Stimulated activated naive CD8-positive, alpha-beta T cell treated with anti-CD3 and anti-CD28 coated beads, Interleukin-15, Interleukin-2, amounts not matched to agents 100 U/mL and 50 U/mL, for 24 hours (primary cell): ENCODE measurements at places on chromosomes 3 and 15.

- no peak for DNase-seq
Measured at GRCh38 chr3:68996356-68996995, 17.0 kb downstream of the EOGT start.

DNA sequence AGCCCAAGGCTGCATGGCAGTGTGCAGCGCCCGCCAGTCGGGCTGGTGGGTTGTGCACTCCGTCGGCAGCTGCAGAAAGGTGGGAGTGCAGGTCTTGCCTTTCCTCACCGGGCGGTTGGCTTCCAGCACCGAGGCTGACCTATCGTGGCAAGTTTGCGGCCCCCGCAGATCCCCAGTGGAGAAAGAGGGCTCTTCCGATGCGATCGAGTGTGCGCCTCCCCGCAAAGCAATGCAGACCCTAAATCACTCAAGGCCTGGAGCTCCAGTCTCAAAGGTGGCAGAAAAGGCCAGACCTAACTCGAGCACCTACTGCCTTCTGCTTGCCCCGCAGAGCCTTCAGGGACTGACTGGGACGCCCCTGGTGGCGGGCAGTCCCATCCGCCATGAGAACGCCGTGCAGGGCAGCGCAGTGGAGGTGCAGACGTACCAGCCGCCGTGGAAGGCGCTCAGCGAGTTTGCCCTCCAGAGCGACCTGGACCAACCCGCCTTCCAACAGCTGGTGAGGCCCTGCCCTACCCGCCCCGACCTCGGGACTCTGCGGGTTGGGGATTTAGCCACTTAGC is 4.3 kb downstream of the ISL2 start:
- DNase-seq: peak; percentile 66

DNA sequence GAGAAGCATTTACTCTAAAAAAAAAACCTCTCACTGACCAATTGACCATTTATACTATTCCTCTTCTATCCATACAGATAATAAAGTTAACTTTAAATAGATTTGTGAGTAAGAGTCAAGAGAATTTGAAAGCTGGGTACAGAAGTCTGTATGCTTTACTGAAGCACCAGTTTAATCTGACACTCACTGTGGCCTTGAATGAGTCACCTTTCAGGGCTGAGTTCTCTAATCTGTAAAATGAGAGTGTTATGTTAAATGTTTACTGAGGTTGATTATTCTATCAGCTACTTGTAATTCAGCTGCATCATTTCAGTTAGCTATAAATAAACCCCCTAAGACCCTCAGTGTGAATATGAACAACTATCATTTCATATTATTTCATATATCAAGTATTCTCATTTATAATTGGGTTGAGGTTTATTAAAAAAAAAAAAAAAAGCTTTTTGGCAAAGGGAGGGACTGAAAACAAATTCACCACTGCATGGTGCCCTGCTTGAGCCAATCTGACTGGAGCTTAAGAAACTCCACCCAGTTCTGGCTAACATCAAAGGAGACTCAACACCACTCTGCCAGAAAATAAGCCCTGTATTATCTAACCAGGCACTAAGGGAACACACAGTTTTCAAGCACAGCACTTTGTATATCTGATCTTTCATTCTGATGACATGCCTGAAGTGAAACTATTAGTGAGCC is 2.8 kb downstream of the MAP4 start:
- DNase-seq: no peak

- DNase-seq: no peak
Measured at GRCh38 chr3:175163686-175164085, 304.6 kb downstream of the NAALADL2 start.

GRCh38 chr15:36177590-36178302 is 401.7 kb upstream of the CDIN1 start:
- DNase-seq: no peak

- no peak for DNase-seq
Measured at GRCh38 chr3:145266368-145266767, 894.6 kb downstream of the PLOD2 start.

DNA sequence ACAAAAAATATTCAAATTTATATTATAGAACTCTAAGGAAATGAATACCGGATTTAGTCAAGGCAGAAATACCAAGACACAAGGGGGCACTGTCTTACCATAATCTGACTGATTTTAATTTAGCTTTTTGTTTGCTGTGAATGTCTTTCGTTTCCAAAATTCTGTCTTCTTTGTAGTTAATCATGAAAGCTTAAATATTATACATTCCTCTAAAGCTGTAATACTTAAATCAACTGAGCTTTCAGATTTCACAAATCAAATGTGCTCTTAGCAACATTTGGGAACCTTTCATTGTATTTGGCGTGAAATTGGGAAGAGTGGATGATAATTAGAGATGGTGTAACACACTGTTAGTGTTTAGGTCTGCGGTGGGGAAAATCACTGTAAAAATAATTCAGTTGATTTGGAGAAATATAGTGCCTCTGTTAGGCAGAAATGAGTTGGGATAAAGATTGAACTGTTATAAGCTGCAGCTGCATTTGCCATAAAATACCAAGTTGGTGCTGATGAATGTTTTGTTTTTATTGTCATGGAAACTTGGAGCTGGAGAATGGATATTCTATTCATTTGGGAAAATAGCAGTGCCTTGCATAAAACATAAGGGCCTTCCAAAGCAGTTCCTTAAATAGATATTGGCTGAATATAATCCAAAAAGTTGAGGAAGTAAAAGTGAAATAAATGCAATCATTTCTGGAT is 228.2 kb downstream of the TCF12 start:
- DNase-seq: no peak

GRCh38 chr3:6079561-6080179 is 781.2 kb upstream of the GRM7 start:
- DNase-seq: no peak

- no peak for DNase-seq
Measured at GRCh38 chr3:109921509-109921908, 584.2 kb upstream of the DPPA4 start.

DNA sequence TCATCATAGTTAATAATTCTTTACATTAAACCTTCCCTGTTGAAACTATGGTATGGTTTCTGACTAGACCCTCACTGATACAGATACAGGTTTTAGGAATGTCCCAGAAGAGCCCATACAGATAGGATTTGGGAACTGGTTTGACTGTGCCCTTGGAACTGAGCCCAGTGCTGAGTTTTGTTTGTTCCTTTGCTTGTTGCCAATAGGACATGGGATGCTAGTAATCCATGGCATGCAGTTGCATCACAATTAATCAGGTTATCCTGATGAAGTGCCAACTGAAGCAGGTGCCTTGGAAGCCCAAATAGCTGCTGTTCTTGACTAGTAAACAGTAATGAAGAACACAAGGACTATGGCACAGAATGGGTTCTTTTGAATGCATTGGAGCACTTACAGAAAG is 230.6 kb downstream of the NEK10 start:
- DNase-seq: no peak

DNA sequence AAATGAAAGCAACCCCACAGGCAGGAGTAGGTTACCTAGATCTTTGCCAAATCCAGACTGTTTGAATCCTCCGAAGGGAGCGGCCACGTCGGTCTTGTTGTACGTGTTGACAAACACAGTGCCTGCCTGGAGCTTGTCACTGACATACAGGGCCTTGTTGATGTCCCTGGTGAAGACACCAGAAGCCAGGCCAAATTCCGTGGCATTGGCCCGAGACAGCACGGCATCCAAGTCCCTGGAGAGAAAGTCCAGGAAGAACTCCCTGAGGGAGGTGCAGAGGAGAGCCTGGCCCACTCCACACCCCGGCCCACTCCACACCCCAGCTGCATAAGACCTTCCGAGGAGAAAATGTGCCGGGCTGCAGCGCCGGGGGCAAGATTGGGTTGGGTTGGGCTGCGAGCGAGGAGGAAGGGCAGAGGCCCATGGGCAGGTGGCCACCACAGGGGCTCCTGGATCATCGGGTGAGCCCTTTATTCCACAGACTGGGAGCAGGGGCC is 21.8 kb upstream of the SLC41A3 start:
- no peak for DNase-seq

- no peak for DNase-seq
Measured at GRCh38 chr3:124816206-124816605, 71.0 kb downstream of the ITGB5 start.

DNA sequence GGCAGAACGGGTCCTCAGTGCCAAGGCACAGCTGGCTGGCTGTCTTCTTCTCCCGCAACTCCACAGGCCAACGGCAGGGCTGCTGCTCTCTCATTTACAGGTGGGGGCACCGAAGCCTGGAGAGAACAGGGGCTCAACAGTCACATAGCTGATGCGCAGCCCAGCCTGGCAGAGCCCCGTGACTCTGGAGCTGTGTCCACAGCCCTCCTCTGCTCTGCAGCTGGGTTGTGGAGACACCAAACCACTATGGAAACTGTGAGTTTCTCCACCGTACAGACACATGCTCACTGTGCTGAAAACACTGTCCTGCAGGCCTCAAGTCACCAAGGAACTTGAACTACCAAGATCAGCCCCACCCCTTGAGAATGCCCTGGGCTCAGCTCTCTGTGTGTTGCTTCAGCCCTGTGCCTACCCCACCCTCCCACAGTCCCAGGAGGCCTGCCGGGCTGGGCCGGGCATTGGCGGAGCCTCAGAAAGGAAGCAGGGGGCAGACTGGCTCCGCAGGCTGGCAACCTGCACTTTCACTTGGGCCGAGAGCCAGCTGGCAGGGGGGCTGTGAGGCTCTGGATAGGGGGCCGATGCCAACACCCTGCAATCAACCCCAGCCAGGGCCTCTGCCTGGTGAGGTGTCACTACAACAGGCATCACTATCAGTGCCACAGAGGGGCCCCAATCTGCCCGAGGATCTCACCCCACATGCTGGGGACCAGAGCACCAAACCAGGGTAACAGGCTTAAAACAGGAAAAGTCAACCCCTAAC is 113.7 kb upstream of the RPL32 start:
- peak; percentile 59 for DNase-seq

DNA sequence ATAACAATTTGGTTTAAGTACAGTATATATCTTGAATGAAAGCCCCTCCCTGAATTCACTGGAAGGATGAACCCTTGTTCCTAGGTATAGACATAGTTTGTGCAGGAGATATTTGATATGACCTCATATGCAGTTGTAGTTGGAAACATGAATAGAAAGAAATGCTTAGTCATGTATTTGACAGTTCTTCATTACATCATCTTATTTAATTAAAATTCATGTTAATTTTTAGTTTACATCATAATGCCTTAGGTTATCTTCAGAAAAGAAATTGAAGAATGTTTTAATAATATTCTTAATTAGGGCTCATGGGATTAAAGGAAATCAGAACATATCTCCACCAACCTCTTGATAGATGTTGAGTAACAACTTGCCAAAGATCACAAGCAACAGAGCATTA is 19.2 kb downstream of the SLC2A2 start:
- DNase-seq: no peak

- no peak for DNase-seq
Measured at GRCh38 chr15:89119489-89120478, 31.5 kb downstream of the ABHD2 start.

- no peak for DNase-seq
Measured at GRCh38 chr3:102670986-102671385, 236.2 kb downstream of the ZPLD1 start.

DNA sequence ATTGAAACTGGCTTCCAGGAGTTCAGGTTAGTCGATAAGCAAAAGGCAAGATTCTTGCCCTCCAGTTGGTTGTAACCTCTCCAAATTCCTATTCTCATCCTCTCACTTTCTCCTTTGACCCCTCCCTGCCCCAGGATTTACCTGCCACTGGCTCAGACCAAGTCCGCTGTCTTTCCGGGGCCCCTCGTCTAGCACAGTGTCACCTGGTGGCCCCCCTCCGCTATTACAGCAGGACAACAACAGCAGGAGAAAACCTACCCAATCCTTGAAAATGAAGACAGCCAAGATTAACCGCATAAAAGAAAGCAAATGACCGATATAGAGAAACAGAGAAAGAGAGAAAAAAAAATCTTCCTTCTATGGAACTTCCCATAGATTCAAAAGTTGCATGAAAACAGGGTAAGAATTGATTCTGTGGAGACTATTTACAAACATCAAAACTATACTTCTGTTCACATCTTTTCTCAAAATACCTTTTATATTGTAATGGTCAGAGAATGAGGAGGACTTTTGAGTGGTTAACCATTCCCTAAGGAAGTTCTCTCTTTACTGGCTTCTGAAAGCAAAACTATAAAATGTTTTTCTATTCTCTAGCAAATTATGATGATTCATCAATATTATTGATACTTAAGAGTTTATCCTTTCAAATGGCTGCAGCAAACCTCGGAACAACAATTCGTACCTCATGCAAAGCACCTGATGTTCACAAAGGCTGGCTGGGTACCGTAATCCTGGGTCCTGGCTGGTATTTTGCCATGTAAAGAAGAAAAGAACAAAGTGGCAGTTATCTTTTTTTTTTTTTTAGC is 10.0 kb upstream of the ST8SIA2 start:
- peak; percentile 36 for DNase-seq

GRCh38 chr3:8223766-8224165 is 277.9 kb upstream of the LMCD1 start:
- no peak for DNase-seq

GRCh38 chr15:96958721-96959120 is 628.2 kb downstream of the NR2F2 start:
- DNase-seq: no peak

GRCh38 chr3:27669591-27669990 is 52.5 kb downstream of the EOMES start:
- no peak for DNase-seq

DNA sequence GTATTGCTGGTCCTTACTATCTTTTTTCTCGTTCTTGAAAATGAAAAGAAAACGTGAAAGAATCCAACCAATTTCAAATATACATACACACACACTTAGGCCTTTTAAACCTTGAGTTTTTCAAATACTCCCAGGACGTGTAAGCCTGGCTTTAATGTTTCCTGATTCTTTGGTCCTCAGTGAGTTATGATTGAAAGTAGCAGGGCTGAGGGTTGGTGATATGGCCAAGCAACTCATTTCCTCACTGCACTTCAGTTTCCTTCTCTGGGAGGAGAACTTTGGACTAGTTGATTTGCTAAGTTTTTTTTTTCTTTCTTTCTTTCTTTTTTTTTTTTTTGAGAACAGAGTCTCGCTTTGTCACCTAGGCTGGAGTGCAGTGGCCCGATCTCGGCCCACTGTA is 34.6 kb downstream of the CHD2 start:
- DNase-seq: no peak

GRCh38 chr3:172379372-172379771 is 68.9 kb downstream of the GHSR start:
- no peak for DNase-seq

- DNase-seq: peak; percentile 3
Measured at GRCh38 chr3:124298951-124299350, 307.0 kb upstream of the ROPN1 start.

DNA sequence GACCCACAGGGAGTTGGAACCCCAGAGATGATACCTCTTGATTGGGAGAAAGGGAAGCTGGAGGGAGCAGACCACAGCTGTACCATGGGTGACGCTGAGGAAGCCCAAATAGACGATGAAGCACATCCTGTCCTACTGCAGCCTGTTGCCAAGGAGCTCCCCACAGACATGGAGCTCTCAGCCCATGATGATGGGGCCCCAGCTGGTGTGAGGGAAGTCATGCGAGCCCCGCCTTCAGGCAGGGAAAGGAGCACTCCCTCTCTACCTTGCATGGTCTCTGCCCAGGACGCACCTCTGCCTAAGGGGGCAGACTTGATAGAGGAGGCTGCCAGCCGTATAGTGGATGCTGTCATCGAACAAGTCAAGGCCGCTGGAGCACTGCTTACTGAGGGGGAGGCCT is 201.1 kb downstream of the AKAP13 start:
- peak; percentile 46 for DNase-seq
